ENCODE measurements at places on chromosomes 16 and 17.

- DNase-seq = no peak
These were observed 795.1 kb upstream of the CDH8 start for GRCh38 chr16:62831235-62831850.

GRCh38 chr16:85590506-85590832 is 22.7 kb upstream of the GSE1 start:
- DNase-seq = no peak

DNA sequence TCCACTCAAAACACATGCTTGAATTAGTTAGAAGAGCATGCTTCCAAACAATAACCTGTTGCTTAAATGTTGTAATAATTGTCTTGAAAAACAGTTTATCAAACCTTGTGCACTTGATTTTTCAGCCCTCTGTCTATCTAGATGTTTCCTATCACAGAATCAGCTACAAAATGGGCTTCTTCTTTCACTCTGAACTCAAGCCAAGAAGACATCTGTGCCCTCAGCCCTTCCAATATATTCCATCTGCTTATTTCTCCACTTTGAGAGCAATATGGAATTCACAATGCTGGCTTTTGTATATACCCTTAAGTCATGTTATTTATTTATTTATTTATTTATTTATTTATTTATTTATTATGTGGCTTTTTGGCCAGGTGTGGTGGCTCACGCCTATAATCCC is 234.2 kb downstream of the TOX3 start:
- no peak for DNase-seq

- DNase-seq = peak; percentile 63
These were observed 522 bp upstream of the VEZF1 start for GRCh38 chr17:57988301-57989250.

- peak; percentile 70 for DNase-seq
These were observed 594 bp upstream of the ABCA6 start for GRCh38 chr17:69142175-69142802.

Measured in MCF 10A (cell line).